Right renal cortex interstitium (tissue), 3 donors: ENCODE measurements at places on chromosomes 3 and 15. TPM values are rescaled to one million over a fixed set of nuclear protein-coding genes. Genes with fewer than 3 reads are reported as not detected.
A peak's percentile ranks its signal among the peaks of the same experiment; 100 is the strongest.

The ANKDD1A gene
- 4.5 TPM for polyA plus RNA-seq

The GABRR3 gene
- not detected for polyA plus RNA-seq

The CTXND1 gene
- polyA plus RNA-seq: 13.4 TPM

The ARNT2 gene
- polyA plus RNA-seq: 68.3 TPM

The HGD gene
- polyA plus RNA-seq: 93.1 TPM

The ZNF106 gene
- polyA plus RNA-seq: 50.6 TPM

The FAM131A gene
- polyA plus RNA-seq: 8.7 TPM

The KAT2B gene
- polyA plus RNA-seq: 28.1 TPM

The PPP1R14D gene
- polyA plus RNA-seq: 0.22 TPM

The FOXB1 gene
- polyA plus RNA-seq: 0.08 TPM

The SENP8 gene
- polyA plus RNA-seq: 7.6 TPM

- no peak for DNase-seq
These were observed 172.1 kb upstream of the SMAD3 start for GRCh38 chr15:66893294-66893693.

DNA sequence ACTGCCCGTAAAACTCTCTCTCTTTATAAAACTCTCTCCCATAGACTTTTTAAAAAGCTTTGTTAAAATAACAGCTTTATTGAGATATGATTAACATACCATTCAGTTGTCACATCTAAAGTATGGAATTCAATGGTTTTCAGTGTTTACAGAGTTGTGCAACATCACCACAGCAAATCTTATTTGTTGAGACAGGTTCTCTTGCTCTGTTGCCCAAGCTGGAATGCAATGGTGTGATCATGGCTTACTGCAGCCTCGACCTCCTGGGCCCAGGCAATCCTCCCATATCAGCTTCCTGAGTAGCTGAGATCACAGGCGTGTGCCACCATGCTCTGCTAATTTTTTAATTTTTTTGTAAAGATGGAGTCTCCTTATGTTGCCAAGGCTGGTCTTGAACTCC is 35.9 kb upstream of the TRAK1 start:
- no peak for DNase-seq

GRCh38 chr3:95613993-95614392 is 1200.4 kb upstream of the EPHA6 start:
- DNase-seq: no peak

DNA sequence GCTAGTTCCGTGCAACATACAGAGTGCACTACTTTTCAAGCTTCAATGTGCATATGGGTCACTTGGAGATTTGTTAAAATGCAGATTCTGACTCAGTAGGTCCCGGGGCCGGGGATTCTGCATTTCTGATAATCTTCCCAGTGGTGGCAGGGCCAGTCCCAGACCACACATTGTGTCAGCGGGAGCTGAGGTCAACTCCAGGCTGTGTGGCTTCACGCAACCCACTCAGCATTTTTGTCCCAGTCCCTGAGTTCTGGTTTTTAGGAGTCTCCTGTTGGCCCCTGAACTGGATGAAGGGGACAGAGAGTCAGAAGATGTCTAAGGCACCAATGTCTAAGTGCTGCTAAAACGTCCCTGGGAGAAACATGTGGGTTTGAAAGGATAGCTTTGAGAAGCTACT is 26.1 kb upstream of the CCDC174 start:
- no peak for DNase-seq

DNA sequence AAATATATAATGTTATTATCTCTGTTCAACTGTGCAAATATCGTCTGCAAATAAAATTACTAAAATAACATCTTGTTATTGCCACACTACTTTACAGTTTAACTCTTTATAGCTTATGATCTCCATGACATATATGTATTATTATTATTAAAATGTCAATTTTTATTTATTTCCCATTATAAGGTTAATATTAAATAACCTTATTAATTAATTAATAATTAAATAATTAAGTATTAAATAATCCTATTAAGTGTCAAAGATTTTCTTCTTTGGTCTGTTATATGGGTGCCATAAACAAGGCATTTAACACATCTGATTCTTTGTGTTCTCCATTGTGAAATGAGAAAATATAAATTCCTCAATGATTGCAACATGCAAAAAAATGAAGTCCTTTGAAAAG is 10.0 kb downstream of the BCHE start:
- DNase-seq: no peak

GRCh38 chr3:129673012-129673411 is 66.5 kb upstream of the PLXND1 start:
- no peak for DNase-seq

GRCh38 chr15:37771465-37771864 is 163.0 kb upstream of the TMCO5A start:
- DNase-seq: no peak

DNA sequence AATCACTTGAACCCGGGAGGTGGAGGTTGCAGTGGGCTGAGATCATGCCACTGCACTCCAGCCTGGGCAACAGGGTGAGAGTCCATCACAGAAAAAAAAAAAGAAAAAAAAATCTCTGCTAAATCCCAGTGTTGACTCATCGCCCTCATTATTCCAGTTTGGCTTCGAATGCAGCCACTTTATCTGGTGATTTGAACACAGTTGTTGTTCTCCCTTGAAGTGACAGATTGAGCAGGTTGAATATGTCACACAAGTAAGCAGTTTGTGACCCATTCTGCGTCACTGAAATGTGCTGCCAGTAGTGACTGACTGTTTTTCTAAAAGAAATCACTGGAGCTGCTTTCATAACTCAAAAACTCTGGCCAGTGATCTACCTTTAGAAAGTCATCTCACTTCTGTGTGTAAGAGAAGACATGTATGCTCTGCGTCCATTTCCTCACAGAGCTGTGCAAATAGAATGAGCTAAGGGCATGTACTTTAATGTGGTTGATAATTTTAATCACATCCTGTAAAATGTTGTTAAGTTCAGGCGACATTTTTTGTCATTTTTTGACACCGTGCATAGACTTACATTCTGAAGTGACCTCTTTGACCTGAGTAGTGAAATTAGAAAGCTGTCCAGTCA is 12.5 kb downstream of the DOCK3 start:
- no peak for DNase-seq

GRCh38 chr3:116057400-116058006 is 387.8 kb downstream of the LSAMP start:
- DNase-seq: no peak

DNA sequence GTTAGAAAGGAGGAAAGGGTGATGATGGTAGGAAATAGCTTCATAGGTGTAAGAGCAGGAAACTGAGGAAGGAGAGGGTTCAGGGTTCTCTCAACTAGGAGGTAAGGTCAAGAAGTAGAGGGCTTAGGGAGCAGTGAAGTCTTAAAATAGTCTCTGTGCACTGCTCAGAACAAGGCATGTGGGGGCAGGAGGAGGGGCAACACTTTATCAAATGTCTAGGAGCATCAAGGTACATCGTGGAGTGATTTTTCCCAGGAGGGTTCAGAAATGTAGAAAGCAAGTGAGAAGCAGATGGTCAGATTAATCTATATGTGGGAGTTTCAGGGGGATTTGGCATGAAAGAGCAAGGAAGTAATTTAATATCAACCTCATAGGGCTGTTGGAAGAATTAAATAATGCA is 58.8 kb downstream of the TNIK start:
- no peak for DNase-seq

- DNase-seq: no peak
These were observed 2.0 kb upstream of the RNF111 start for GRCh38 chr15:58985443-58985842.

- DNase-seq: no peak
These were observed 1.1 kb downstream of the TM4SF4 start for GRCh38 chr3:149475451-149476060.

- DNase-seq: no peak
These were observed 12.2 kb upstream of the MAPK6 start for GRCh38 chr15:52006702-52007340.

DNA sequence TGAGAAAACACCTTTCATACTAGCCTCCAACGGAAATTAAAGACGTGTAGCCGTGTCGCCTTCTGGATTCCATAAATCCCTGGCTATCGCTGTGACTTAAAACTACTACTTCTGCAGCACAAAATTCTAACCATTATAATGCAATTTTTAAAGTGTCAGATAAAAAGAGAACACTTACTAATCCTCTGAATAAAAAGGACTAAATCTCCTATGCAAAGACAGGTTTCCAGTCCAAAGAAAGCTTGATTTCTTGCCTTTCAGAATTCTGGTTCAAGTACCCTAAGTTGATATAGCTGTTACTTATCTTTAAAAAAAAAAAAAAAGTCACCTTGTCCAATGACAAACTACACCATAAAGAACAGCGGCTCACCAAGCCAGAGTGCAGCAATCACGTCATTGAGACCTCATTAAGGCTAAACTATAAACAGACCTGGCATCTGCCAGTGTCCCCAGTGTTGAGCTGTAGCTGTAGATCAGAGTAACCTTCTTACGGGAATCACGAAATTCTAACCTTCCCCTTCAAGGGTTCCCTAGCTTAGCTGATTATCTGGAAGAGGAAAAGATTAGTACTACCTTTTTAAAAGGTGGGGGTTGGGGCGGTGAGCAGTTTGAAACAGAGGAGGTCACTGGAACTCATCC is 2.2 kb downstream of the ABCC5 start:
- no peak for DNase-seq

GRCh38 chr15:40498418-40498817 is 27.6 kb downstream of the CHST14 start:
- DNase-seq: no peak

GRCh38 chr3:23611737-23612295 is 193.9 kb upstream of the UBE2E1 start:
- no peak for DNase-seq

- no peak for DNase-seq
These were observed 52.8 kb downstream of the FBLN2 start for GRCh38 chr3:13601692-13602080.

GRCh38 chr15:65558997-65559760 is 28.9 kb downstream of the HACD3 start:
- no peak for DNase-seq

DNA sequence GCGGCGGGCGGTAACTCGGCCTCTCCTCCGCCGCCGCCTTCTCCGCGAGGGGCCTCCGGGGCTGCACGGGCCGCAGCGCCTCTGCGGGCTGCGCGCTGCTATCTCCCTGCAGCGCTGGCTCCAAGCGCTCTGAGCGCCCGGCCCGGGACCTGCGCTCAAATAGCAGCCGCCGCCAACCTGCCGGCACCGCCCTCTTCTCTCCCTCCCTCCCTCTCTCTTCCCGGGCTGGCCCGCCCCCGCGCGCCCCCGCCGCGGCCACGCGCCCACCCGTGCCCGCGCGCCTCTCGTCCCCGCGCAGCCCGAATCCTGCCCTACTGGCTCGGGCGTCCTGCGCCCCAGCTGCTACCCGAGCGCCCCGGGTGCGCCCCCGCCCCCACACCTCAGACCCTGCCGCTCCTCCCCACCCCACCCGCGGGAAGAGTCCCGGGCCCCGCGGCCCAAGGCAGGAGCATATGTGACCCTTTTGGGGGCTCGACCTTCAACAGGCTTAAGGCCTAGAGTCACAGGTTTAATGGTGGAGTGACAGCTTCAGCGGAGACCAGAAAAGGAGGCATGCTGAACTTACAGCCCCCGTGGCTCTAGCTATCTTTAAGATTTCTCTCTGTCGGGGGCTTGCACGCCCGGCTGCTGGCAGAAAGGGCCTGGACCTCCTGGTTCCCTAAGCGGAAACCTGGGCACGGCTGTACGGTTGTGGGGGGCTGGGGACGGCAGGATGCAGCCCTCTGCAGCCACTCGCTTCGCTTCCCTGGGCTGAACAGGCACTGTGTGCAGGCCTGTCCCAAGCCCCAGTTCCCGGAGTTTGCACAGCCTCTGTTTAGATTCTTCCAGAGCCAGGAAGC is at the start of gene CACNA2D2:
CACNA2D2 (minus strand) TSS at position 131 of the 839 bp plus-strand sequence. CDS start 211 bp downstream, outside the sequence.
- no peak for DNase-seq

DNA sequence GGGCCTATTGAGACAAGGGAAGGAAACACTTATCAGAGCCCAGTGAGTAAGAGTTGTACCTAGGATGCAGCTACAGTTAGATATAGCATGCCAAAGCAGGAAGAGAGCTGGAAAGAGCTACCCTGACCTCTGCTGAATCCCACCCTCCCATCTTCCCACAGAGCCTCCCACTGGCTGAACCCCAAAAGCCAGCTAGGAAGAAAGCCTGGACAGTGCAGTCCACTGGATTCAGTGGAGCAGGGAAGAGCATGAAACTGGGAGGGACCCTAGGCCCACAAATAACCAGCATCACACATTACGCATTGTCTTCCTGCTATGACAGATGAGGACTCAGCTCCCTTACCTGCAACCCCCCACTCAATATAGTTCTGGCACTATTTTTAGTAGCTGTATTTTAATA is 81.5 kb upstream of the AKAP13 start:
- no peak for DNase-seq

- no peak for DNase-seq
These were observed 20.9 kb downstream of the B3GALNT1 start for GRCh38 chr3:161084277-161084676.

DNA sequence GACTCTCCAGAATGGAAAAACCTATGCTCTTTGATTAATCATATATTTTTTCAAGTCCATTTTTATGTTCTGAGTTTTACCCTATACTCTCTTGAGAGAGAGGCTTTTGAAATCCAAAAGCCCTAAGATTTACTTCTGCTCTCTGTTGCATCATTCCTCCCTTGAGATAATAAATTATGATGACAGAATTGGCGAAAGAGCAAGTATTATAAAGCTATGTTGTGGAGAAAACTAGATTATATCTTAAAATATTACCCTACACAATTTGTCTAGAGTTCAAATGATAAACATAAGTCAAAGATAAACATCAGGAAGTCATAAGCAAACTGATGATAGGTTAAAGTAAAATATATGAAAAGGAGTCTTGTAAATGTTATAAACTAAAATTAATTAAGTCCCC is 293.4 kb upstream of the MME start:
- DNase-seq: no peak

- DNase-seq: peak; percentile 61
These were observed 121.2 kb downstream of the TLE3 start for GRCh38 chr15:69976366-69976994.

GRCh38 chr15:78841891-78842290 is 30.6 kb upstream of the ADAMTS7 start:
- no peak for DNase-seq

DNA sequence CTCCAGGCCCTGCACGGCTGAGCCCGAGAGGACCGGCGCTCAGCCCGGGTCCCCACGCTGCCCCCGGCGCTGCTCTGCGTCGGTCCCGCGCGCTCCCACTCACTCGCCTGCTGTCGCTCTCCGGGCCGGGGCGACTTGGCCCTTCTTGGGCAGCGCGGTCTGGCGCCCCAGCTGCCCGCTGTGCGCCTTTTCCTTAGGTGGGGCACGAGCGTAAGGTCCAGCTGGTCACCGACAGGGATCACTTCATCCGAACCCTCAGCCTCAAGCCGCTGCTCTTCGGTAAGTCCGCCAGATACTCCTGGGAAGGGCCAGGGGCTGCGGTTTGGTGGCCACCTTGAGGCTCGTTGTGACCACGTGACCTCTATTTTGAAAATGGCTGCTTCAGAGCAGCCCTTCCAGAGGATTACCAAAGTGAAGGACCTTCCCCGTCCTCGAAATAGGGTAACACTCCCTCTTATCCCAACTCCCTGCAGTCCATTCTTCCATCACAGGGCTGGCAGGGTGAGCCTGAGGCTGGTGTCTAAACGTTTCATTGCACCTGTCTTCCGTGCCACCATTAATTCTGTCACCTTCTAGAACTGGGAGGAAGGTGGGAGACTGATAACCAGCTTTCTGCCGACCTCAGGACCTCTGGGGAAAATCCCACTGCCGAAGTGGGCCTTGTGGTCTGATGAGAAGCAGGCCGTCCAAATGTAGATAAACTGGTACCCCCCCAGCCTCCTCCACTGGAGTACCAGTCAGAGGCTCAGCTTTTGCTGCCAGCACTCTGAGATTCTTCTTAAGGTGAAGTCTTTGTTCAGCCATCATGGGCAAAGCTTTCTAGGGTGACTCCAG is 812 bp downstream of the P4HTM start:
- DNase-seq: no peak
